HuH-7.5 (cell line): ENCODE measurements at places on chromosomes 5 and 9.

- DNase-seq = no peak
These were observed 200 bp downstream of the NPR3 start for GRCh38 chr5:32711362-32711680.

DNA sequence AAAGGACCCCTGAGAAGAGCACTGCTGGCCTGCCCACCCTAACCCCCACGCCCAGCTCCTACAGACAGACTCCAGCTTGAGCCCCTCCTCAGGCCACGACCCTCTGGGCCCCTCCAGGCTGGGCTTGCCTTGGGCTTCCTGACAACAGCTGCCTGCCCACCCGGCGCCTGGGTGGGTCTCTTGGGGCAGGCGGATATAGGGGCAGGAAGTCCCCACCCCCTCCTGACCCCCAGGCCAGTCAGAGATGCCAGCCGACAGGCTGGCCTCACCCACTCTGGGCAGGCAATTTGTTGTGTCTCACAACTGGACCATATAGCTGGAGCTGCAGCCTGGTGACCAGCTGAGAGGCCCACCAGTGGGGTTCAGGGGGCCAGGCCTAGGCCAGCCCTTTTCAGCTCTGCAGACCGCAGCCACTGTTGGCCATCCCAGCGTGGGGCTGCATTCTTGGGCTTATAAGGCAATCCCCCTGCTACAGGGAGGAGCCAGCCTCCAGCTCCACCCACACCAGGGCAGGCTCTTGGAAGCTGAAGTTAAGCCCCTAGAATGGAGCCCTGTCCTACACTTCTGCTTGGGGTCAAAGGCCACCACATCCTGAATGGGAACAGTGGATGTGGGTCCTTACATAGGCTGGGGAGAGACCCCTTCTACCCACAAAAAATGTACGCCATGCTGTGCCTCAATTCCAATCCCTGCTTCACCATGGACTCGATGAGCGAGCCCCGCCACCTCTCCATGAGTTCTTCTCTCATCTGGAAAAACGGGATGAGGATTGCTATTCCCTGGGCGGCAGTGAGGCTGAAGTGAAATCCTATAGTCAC, 2.0 kb downstream of the PDLIM7 start:
- DNase-seq = no peak

GRCh38 chr9:87898151-87898550, 15.5 kb downstream of the SPATA31E1 start:
- DNase-seq = no peak

DNA sequence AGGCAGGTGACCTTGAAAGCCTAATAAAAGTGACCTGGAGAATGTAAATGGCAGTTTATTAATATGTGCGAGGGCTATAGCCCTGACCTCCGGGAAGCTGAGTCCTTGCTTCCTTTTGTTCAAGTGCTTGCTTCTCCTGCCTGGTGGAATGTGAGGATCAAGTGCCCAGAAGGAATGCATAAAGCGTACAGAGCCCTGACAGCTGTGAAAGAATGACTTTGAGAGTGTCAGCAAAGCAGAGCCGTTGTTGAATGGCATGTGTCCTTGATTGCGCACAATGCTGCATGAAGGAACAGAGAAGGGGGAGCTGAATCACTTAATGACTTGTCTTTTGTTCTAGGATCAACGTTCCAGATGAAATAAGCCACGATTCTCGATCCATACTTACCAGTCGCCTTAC, 133.0 kb downstream of the SLF1 start:
- no peak for DNase-seq

- DNase-seq = no peak
These were observed 411.1 kb downstream of the ACTL7B start for GRCh38 chr9:108444400-108445358.

GRCh38 chr5:178465861-178466288, 124.3 kb downstream of the COL23A1 start:
- DNase-seq = no peak

GRCh38 chr9:129014608-129015007, 13.5 kb downstream of the SH3GLB2 start:
- no peak for DNase-seq

DNA sequence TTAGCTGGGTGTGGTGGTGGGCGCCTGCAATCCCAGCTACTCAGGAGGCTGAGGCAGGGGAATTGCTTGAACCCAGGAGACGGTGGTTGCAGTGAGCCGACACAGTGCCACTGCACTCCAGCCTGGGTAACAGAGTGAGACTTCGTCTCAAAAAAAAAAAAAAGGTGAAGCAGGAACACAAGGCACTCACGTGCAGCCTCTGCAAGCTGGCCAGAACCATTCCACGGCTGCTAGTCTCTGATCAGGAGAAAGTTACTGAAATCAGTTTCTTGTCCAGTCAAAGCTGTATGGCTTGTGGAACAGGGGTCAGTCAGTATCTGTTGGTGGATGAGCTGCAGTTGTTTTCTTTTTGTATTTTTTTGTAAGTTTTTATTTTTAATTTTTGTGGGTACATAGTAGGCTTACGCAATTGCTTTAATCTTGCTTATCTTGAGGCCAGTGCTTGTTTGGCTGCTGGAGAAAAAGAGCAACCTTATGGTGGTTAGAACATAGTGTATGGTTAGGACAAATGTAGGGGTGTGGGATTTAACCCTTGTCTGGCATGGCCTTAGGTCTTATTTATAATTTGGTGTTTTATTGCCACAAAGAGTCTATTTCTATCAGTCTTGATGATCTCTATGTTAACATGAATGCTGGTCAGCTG, 32.7 kb upstream of the GTF2H2C start:
- DNase-seq = no peak

DNA sequence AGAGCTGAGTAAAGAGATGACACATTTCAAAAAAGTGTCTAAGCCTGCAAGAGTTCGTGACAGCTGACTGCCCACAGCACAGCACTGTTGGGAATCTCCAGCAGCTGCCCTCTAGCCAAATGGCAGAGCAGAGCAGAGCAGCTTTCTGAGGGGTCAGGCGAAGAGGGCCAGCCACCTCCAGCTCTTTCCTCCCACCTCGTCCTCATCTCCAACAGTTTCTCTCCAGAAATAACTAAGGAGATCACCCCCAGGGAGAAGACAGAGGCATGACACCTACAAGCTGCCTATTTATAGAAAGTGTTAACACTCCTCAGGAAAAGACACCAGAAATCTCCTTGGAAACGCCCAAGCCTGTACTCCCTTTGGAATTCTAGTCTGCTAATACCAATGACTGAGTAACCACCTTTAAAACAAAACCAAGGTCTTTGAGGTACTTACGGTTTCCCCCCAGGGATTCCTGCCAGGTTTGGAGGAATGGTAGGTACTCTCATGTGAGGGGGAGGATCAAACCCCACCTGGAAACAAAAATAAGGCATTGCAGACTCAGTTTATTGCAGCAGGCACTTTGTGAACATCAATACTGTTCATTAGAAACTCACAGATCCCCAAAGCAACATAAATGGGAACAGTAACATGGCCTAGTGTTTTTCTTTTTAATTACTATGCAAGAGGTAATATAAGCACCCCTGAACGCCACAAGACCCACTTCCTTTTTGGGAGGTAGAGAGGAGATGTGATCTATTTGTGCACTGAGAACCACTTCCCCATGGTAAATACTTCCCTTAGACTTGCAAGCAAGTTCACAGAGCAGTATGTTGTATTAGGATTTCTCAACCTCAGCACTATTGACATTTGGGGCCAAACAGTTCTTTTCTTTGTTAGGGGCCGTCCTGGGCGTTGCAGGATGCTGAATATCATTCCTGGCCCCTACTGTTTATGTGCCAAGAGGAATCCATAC, 79.3 kb downstream of the TLE1 start:
- DNase-seq = no peak

DNA sequence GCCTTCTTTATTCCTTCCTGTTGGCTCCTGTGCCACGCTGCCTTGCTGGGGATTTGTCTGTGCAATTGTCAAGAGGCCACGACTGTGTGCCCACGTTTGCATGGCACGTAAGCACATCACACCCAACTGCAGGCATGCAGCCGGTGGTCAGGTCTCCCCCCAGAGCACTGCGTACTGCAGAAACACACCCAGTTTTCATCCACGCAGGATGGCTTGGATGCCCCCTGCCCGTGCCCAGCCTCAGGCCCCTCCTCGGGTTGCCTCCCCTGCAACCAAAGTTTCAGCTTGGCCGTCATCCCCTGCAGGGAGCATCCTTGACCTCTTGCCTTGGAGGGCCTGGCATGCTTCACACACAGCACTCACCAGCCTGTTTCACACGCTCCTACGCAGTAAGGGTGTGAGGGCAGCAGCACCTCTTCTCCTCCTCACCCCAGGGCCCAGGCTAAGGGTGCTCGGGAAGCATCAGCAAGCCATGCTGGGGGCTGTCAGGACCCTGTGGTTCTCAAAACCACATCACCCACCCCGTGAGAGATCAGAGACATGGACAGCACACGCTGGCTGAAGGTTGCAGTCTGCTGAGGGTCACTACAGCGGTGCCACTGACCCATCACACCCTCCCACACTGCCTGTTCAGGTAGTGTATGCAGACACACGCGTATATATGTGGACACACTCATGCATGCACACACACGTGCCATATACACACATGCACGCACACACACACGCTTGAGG, 3.1 kb downstream of the MRPL36 start:
- DNase-seq = no peak

GRCh38 chr5:61943713-61944112, 362.3 kb upstream of the KIF2A start:
- DNase-seq = no peak

DNA sequence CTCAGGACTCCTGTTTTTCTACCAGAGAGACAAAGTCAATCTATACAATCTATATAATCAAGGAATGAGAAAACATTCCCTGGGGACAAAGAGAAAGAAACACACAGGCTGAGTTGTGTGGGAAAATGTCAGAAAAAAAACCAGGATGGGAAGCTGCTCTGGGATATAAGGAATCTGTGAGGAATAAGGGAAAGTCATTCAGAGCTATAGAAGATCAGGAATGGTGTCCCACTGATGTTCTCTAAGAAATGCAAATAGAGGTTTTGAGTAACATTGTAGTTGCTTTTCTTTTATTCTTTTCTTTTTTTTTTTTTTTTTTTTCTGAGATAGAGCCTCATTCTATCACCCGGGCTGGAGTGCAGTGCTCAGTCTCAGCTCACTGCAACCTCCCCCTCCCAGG, 605.9 kb upstream of the KLF4 start:
- no peak for DNase-seq

- DNase-seq = no peak
These were observed 509.3 kb upstream of the NUDT12 start for GRCh38 chr5:104071887-104072286.

- no peak for DNase-seq
These were observed 1061.7 kb upstream of the WWC1 start for GRCh38 chr5:167229751-167230150.

GRCh38 chr5:53321073-53321472, 159.4 kb upstream of the FST start:
- DNase-seq = no peak

DNA sequence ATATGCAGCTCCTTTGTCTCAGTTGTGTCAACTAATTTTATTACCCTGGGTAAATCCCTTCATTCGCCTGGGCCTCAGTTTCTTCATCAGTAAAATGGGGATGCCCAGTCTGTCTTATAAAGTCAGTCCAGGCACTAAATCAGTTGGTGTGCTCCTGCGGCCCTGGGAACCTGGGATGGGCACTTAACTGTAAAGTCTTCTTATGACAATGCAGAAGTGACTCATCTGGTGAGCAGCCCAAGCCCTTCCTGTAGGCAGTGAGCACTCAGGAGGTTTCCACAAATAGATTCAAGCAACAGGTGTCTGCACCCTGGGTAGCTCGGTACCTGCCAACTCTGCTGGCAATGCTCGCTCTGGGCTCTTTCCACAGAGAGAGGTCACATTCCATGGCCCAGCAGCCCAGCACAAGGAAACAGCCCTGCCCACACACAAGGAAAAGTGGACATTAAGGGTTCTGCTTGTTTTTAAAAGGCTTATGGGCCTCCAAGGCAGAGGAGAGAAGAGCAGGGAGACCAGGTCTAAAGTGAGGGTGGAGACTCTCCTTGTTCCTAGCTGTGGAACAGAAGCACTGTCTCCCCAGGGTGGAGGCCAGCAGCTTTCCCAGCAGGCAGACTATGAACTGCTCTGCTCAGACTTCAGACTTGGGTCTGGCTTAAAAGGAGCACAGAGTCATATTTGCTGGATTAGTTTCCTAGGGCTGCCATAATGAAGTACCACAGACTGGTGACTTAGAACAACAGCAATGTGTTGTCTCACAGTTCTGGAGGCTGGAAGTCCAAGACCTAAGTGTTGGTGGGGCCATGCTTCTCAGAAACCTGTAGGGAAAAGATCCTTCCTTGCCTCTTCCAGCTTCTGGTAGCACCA, 89.7 kb upstream of the ADRA1B start:
- DNase-seq = no peak

- DNase-seq = no peak
These were observed 308.4 kb upstream of the MEF2C start for GRCh38 chr5:89191374-89191773.

GRCh38 chr5:141402553-141403243, at the start of gene PCDHGA9:
Gene PCDHGA9, plus strand, starts transcription at chr5:141402778. Its CDS starts 175 bp downstream, at chr5:141402953.
- no peak for DNase-seq

DNA sequence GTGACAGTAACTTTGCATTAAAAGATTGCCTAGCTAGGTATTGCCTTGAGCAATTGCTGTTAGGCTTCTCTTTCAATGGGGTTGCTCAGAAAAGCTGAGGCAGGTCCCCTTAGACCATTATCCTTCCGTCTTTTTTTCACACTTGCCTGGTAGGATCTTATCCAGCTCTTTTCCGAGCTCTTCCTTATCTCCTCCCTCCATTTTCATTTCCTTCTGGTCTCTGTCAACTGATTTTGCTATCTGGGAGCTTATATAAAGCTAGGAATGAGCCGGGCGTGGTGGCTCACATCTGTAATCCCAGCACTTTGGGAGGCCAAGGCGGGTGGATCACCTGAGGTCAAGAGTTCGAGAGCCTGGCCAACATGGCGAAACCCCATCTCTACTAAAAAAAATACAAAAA, 6.6 kb upstream of the HMGCR start:
- no peak for DNase-seq

DNA sequence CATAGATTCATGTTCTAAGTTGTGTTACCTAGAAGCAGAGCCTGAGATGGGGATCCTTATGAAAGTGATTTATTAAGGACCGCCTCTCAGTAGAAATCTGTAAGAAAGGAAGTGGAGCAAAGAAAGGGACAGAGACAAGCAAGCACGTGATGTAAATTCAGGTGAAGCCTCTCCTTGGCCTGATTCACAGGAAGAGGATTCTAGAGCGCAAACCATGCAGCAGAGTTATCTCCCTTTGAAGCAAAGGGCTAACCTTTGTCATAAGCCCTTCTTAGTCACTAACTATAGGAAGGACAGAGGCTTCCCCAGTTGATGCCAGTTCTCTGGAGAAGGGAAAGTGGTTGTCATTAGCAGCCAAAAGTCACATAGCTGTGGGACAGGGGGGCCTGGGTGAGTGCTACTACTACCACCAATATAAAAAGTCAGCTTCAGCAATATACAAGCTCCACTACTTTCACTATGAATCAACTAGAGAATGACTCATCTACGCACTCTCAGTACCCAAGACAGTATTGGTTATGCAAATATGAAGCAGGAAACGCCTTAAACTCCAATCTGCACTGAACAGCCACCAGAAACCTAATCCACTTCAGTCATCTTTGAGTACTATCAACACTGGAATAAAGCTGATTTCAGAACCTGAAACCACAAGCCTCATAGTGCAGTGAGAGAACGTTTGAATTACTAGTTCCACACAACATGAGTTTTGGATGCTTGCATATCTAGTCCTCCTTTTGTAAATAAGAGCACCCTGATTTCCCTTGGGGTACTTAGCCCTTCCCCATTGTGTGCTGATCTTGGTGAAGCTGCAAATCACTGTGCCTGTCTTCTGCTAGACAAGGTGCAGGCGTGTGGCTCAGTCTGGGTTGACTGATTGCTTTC, 162.7 kb downstream of the ZNF608 start:
- no peak for DNase-seq

GRCh38 chr5:158466191-158466590, 607.2 kb upstream of the CLINT1 start:
- no peak for DNase-seq
